ENCODE measurements at places on chromosomes 16 and 17.
A peak's percentile ranks its signal among the peaks of the same experiment; 100 is the strongest.

GRCh38 chr16:87392821-87393679, 914 bp downstream of the MAP1LC3B start:
- peak overlapping the region; percentile 84 for H3K27ac ChIP-seq
- H3K4me1 ChIP-seq: peaks cover 50% of the 10 kb centered on the region
- no peaks in the 10 kb centered on the region for H3K27me3 ChIP-seq
- H3K36me3 ChIP-seq: peaks cover 2% of the 10 kb centered on the region
- H3K4me3 ChIP-seq: peak overlapping the region; percentile 87

- peaks cover 5% of the 10 kb centered on the region for H3K36me3 ChIP-seq
- H3K4me3 ChIP-seq: no peak overlapping the region
- no peaks in the 10 kb centered on the region for H3K27me3 ChIP-seq
- no peak for DNase-seq
These were observed 324.1 kb downstream of the ZFHX3 start for GRCh38 chr16:72723781-72724180.

- no peak overlapping the region for H3K27ac ChIP-seq
- H3K36me3 ChIP-seq: peaks cover 20% of the 10 kb centered on the region
- H3K27me3 ChIP-seq: no peaks in the 10 kb centered on the region
- H3K4me1 ChIP-seq: peaks cover 12% of the 10 kb centered on the region
These were observed 20.9 kb downstream of the NLRP1 start for GRCh38 chr17:5563456-5563855.

DNA sequence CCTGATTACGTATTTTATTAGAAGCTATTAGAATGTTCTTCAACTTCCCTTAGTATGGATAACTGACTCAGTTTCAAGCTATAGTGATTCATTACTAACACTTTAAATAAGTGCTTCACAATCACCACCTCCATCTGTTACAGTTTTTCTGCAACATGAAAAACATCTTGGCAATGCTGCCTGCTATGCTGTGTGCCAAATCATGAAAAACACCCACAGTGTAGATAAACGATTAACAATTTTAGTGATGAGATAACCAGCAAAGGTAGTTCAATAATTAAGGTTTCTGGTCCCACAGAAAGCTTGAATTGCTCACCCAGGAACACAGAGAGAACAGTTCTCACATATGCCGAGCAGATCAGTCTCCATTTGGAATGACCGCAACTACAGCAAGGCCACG, 51.4 kb upstream of the SLC25A19 start:
- H3K4me3 ChIP-seq: no peak overlapping the region
- no peak for DNase-seq
- H3K27me3 ChIP-seq: no peaks in the 10 kb centered on the region
- peaks cover 15% of the 10 kb centered on the region for H3K36me3 ChIP-seq
- peaks cover 42% of the 10 kb centered on the region for H3K4me1 ChIP-seq
- peak overlapping the region; percentile 93 for H3K27ac ChIP-seq

DNA sequence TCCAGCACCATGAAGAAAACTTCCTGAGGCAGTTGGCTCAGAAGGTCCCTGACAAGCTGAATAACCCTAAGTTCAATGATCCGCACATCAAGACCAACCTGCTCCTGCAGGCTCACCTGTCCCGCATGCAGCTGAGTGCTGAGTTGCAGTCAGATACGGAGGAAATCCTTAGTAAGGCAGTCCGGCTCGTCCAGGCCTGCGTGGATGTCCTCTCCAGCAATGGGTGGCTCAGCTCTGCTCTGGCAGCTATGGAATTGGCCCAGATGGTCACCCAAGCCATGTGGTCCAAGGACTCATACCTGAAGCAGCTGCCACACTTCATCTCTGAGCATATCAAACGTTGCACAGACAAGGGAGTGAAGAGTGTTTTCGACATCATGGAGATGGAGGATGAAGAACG, 88.4 kb upstream of the SMURF2 start:
- DNase-seq: no peak
- no peaks in the 10 kb centered on the region for H3K4me1 ChIP-seq
- H3K36me3 ChIP-seq: peaks cover 12% of the 10 kb centered on the region
- no peak overlapping the region for H3K27ac ChIP-seq

- DNase-seq: no peak
- peaks cover 91% of the 10 kb centered on the region for H3K27me3 ChIP-seq
- H3K27ac ChIP-seq: peak overlapping the region; percentile 71
- H3K36me3 ChIP-seq: no peaks in the 10 kb centered on the region
- peaks cover 25% of the 10 kb centered on the region for H3K4me1 ChIP-seq
These were observed 5.2 kb upstream of the DLX4 start for GRCh38 chr17:49963626-49964302.

DNA sequence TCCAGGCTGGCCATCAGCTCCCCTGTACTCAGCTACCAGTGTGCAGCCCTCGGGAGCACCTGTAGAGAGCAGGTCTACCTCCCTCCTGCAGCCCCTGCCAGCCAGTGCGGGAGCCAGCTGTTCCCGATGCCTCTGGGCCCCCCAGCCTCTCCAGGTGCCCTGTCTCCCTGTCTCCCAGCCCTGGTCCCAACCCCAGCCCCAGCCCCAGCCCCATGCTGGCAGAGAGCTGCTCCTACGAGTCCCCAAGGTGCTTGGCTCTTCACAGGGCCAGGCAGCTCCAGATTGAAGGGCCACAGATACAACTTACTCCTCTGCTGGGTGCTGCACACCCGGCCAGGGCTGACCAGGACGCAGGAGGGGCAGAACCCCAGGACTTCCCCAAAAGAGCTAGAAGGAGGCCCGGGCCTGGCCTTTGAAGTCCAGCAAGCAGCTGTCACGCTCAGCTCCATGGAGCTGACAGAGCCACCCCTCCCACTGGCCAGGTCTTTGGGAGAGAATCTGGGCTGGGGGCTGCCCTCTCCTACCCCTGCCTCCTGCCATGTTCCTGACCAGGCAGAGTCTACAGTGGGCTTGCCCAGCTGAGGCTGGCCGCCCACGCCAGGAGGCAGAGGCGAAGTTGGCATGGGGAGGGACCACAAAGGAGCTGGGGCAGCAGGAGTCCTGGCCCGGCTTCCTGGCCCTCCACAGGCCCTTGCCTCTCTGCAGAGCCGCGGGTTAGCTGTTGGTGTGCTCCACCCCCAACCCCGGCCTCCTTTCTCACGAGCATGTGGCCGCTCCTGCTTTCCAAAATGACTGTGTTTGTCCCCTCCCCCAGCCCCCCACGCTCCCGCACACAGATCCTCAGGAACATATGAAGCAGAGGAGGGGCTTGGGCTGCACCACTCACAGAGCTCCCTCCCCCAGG, 9.5 kb upstream of the ADAM11 start:
- DNase-seq: no peak
- no peak overlapping the region for H3K4me3 ChIP-seq
- H3K27ac ChIP-seq: no peak overlapping the region

DNA sequence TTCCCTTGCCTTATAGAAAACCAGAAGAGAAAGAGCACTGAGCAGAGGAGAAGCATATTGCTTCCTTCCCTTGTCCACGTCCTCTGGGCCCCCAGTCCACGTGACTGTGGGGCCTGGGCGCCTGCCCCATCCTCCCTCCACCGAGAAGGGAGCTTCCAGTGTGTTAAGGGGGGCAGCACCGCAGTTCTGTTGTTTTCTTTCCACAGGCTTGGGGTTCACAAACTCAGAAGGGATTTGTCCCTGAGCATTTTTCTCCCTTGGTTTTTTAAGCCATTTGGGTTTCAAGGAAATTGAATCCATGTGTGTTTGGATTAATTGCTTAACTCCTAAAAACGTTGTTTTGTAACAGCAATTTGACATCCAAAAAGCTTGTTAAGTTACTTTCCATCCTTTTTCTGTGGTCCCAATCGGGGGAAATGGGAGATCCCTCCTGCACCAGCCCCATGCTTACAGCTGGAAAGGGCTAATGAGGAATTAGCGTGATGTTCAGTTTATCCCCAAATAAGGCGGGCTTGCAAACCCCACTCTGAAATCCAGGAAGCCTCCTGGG, 347.5 kb upstream of the TNRC6C start:
- no peaks in the 10 kb centered on the region for H3K27me3 ChIP-seq
- peak overlapping the region; percentile 50 for H3K4me3 ChIP-seq
- DNase-seq: no peak
- peaks cover 37% of the 10 kb centered on the region for H3K4me1 ChIP-seq
- peak overlapping the region; percentile 63 for H3K27ac ChIP-seq

Measured in stimulated activated naive B cell treated with anti-CD40 and anti-IgM and Interleukin-4, amounts not matched to agents 10 μg/mL and 1 μg/mL and 100 μg/mL, for 72 hours (primary cell).